Heart right ventricle (tissue), 16 donors: ENCODE measurements at places on chromosomes 1 and 21. TPM values are rescaled to one million over a fixed set of nuclear protein-coding genes. Genes with fewer than 3 reads are reported as not detected.
A peak's percentile ranks its signal among the peaks of the same experiment; 100 is the strongest.

DNA sequence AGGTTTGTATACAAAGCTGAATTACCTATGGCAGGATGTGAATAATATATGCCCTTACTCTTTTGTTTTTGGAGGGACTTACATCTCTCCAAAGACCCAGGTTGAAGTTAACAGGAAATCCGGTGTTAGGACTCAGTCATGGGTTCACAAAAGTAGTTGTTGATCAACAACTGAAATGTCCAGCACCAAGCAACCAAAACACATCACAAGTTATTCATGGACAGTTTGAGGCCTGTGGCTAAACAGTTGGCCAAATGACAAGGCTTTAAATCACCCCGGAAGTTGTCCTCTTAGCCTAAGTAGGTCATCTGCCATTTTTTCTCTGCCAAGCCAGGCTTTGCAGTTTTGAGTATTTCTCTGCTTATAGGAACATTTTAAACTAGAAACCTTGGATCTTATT, 89.9 kb downstream of the CD247 start:
- DNase-seq: no peak

DNA sequence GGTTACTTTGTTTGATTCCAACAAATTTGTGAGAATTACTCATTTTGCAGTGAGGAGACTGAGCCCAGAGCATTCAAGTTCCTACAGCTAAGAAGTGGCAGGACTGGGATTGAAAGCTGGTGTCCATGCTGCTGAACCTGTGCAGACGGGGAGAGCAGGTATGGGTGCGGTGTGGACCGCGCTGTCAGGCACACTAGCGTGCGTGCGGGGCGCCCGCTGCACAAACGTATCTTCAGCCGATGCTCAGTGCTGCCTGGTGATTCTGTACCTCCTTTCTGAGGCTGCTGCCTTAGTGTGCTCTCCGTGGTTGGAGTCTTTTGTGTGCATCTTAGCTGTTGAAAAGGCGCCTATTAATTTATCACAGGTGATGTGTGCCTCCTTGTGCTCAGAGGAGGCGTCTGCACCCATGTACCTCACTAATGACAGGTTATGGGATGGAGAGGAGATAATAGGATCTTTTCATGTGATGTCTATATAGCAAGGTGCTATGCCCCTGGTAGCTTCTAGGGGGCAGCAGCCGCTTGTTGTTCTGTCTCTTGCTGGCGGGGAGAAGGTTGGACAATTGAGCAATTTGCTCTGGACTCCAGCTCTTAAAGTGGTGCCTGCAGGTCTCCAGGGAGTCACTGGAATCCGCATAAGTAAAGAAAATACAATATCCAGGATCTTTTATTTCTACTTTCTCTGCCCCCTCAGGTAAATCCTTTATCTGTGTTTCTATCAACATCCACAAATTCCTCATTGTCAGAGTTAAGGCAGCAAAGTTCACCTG, 32.5 kb downstream of the PEX14 start:
- DNase-seq: peak; percentile 54

- DNase-seq: no peak
Measured at GRCh38 chr1:67404212-67404620, 26.0 kb downstream of the SERBP1 start.

DNA sequence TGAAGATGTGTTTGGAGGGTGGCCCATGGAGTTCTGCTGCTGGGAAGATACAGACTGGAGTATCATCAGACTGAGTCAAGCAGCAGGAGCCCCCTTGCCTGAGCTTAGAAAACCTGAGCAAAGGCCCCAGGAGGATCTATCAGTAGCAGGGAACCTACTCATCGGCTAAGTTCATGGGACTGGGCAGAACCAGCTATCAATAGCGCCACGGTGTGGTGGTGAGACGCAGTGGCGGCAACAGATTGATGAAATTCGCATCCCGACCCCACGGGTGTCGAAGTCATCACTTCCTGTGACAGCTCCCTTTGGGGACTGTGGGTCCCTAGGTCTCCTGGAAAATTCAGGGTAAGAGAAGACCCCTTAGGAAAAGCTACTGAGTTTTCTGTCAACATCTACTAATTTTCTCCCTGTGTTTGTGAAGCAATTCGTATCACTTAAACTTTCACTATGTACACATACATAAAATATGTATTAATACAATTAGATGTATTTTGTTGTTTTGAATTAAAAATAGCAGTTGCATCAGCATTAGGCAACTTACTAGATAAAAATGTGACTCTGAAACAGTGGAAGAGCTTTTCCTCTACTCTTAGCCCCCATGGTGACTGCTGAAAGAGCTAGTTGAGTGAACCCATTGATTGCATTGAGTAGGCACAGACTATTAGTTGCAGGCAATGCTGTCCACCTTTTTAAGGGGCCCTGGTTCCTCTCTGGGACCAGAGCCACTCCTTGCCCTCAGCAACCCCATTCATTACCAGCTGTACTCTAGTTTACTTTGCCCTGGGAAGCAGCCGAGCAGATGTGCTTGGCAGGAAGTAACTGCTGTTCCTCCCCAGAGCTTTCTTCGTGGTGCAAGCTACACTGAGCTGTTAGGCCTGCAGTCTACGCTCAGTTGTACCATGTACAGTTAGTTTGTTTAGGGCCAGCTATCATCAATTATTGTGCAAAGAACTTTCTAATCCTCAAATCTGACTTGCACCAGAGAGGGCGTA, 7.3 kb upstream of the CACNA1S start:
- peak; percentile 19 for DNase-seq

DNA sequence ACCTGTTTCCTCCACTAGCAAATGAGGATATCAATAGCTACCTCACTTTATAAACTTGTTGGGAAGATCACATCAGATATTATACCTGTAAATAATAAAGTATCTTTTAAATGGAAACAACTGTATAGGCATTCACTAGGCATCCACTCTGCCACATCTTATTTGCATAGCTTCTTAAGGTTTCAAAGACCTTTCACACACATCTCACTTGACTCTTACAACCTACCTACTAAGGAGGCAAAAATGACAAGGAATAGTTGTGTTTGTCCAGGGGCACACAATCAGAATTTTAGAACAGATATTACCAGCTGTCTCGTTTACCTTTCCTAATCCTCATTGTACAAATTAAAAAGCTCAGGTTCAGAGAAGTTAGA, 51.5 kb downstream of the VANGL2 start:
- no peak for DNase-seq

DNA sequence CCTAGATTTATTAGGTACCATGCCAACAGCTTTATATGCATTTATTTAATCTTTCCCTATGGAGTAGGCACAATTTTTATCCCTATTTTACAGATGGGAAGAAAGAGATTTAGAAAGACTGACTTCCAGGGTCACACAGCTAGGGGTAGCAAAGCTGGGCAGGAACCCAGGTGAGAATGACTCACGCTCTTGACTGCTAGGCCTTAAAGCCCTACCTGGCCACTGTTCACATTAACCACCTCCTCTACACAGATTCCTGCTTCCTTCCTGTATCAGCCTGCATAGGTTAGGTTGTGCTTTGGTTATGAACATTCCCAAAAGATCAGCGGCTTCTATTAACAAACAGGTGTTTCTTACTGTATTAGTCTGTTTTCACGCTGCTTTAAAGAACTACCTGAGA, 53.2 kb downstream of the DNAJC6 start:
- no peak for DNase-seq

DNA sequence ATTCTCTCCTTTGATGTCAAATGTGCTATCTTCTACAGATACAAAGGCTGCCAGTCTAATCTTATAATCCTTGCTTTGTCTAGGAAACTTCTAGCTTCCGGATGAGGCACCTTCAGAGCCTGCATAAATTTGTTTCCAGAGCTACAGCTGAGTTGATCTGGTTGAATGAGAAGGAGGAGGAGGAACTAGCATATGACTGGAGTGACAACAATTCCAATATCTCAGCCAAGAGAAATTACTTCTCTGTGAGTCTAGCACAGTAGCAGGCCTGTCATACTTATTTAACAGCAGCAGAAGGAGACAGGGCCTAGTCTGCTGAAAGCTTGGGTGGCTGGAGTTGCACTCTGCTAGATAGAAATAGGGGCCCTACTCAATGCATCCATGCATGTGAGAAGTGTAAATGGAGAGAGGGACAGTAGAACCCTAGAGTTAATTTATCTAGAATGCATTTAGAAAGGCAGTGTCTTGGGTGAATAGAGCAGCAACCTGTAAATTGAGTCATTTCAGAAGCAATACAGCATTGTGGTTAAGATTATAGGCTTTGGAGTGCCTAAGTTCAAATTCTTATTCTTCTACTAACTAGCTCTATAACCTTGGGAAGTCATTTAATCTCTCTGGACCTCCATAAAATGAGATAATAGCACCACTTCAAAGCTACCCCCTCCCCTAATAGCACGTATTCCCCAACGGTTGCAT, 89.0 kb downstream of the MACF1 start:
- DNase-seq: no peak

DNA sequence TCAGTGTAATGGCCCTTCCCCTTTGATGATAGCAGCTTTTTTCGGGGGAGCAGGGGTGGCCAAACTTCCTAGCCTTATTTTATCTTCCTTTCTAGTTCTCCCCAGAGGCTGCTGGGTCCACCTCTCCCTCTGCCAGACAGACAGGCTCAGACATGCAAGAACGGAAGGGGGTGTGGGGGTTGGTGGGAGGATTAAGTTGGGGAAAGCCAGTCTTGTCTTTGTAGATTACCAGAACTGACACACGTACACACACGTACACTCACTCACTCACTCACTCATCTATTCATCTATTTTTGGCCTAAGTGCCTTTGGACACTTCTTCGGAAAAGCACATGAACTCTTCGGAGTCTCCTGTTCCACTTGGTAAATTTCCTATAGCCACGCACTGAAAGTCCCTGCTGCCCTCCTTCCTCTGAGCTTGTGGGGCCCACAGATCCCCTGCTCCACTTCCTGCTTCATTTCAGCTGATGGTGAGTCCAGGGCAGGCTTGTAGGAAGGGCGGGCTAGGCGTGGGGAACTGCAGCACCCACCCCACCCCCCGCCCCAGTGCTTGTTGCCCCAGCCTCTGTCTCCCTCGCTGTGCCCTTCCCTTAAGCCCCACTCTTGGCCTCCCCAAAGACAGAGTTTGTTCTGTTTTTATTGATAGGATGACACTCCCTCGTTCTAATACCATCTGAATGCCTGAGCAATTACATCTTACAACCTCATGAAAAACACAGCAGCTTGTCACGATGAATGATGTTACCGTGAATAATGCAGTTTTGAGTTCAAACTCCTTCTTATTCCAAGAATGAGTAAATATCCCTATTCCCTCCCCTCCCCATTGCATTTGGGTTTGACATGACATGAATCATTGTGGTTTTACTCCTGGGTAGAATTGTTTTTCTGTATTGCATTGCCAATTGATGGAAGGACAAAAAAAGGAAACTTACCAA, 60.7 kb upstream of the ATP5PO start:
- peak; percentile 34 for DNase-seq

DNA sequence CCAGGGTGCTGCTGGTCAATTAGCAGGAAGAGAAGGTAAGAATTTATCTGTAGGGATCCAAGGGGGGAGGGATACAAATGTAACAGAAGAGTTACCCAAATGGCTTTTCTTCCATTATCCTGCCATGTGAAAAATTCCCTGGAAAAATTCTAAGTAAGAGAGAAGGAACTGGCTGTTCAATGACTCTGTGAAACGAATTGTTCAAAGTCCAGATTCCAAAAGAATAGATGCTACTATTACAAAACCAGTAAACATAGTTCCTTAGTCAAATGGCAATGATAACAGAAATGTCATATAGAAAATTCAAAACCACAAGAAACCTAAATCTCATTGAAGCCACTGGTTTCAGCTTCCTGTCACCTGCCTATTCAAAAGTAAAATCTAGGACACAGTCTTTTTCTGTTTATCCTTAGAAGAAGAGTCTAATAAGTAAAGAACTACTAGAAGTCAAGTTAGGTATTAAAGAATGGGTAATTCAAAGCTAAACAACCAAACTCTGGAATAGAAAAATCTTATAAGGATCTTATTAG, 102.6 kb downstream of the ZNF644 start:
- DNase-seq: no peak

DNA sequence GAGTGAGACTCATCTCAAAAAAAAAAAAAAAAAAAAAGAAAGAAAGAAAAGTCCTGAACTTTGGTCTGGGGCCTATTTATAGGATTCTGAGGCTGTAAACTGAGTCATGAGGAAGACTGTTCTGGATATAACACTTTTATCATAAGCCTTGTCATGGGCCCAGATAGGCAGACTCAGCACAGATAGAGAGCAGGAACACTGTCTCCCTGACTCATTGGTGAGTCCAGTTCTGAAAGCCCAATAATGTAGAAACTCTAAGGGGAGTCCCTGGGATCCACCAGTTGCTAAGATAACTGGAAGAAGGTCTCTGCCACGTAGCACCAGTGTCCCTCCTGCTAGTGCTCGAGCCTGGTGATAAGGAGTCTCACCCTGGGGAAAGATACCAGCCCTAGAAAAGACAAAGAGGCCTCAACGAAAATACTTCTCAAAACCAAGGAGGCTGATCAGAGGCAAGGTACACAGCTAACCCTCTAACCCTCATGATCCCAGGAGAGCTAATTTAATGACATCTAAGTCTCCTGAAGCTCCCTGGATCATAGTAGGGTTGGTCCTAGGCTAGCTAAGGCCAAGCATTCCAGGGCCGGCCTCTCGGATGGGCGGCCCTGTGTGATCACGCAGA, 43.5 kb downstream of the LPAR3 start:
- no peak for DNase-seq

GRCh38 chr1:53792806-53793205, 45.3 kb downstream of the NDC1 start:
- no peak for DNase-seq

GRCh38 chr1:26281971-26282370, 2.1 kb downstream of the SH3BGRL3 start:
- DNase-seq: no peak

DNA sequence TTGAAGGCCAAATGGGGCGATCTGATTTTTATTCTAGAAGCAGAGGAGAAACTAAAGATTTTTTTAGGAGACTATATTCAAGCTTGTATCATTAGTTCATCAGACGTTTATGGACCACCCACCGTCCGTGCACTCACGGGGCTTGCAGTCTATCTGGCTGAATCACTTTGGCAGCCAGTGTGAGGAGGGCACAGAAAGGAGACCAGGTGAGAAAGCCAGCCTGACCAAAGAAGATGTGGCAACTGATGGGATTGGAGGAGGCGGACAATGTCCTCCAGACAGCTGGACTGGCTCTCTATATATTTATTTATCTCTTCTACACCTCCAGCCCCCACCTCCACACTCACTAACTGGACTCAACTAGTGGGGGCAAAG, 822 bp upstream of the ELOVL1 start:
- DNase-seq: no peak

Gene LHX4
- not detected for total RNA-seq

Gene NGF
- total RNA-seq: 3.4 TPM

Gene KCNJ15
- 0.49 TPM for total RNA-seq

Gene DRAXIN
- not detected for total RNA-seq

Gene PLA2G2C
- total RNA-seq: not detected

Gene TP73
- total RNA-seq: 0.58 TPM

Gene OR2L2
- total RNA-seq: not detected

Gene ZBTB8A
- total RNA-seq: 3.4 TPM

Gene RNU1-4
- 2,856 TPM for total RNA-seq

Gene LYPD8
- total RNA-seq: not detected
